ENCODE measurements at places on chromosomes 13 and 19. TPM values are rescaled to one million over a fixed set of nuclear protein-coding genes. Genes with fewer than 3 reads are reported as not detected.

DNA sequence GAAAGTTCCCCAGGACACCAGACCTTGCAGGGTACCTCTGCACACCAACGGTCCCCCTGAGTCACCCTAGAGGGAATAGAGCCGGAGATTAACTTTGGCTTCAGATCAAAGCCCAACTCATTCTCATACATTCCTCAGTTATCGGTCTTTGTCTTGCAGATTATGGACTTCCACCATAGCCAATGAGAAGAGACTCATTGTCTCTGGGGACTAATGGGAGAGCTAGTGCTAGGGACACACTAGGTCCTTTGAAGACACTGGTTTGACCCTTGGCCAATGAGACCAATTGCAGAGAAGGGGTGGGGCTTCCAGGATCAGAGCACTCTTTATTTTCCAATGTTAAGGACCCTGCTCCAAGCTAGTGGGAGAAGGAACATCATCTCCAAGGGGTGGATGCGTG is 6.1 kb downstream of the KLK7 start:
- no peaks in the 10 kb centered on the region for H3K4me1 ChIP-seq
- no peak overlapping the region for H3K27ac ChIP-seq
- H3K27me3 ChIP-seq: peaks cover 16% of the 10 kb centered on the region
- H3K36me3 ChIP-seq: no peaks in the 10 kb centered on the region

DNA sequence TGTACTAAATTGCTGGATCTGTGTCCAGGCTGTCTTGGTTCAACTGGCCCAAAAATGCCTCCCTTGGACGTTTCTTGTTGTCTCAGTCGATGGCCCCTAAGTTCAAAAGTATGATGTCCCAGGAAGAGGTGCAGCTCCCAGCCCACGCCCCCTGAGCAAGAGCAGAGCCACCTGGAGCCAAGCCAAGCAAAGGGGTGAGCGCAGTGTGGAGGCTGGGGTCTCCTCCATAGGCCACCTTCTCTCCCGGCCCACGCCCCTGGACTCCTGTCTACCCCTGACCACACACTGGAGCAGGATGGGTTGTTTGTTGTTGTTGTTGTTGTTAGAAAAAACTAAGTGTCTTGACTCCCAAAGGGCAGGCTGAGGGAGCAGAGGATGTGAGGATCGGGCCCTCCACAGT is 26.0 kb upstream of the NPAS1 start:
- DNase-seq: no peak
- no peaks in the 10 kb centered on the region for H3K27me3 ChIP-seq
- peaks cover 56% of the 10 kb centered on the region for H3K36me3 ChIP-seq
- H3K4me3 ChIP-seq: no peak overlapping the region

DNA sequence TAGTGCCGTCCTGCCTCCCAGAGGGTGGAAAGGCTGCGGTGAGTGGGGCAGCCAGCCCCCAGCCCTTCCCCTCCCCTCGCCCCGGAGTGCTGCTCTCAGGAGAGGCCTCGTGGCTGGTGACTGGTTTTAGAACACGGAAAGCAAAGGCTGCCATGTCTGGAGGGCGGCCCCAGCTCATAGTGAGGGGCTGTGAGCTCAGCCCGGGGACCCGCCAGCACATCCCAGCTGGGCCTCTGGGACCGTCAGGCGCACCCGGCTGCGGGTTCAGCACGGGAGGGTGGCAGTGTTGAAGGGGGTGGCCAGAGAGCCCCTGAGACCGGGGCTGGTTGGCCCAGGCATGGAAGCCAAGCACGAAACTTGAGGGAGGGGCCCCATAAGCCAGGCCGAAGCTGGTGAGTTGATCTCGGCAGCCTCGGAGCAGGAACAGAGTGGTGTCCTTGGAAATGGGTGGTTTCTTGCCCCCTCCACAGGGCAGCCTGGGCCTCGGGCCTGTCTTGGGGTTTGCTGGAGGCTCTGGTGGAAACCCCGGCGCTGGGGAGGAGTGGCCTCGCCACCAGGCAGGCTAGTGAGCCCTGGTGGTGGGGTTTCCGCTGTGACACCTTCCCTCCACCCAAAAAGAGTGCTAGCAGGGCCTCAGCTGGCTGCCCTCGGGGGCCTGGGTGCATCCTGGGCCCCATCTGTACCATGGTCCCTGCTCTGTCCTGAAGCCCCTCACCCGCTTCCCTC is 157.7 kb downstream of the KDM4B start:
- H3K27ac ChIP-seq: no peak overlapping the region
- H3K4me1 ChIP-seq: peaks cover 7% of the 10 kb centered on the region
- DNase-seq: no peak
- H3K27me3 ChIP-seq: no peaks in the 10 kb centered on the region
- peaks cover 17% of the 10 kb centered on the region for H3K36me3 ChIP-seq
- no peak overlapping the region for H3K4me3 ChIP-seq

The ANKRD24 gene
- 2.3 TPM for total RNA-seq

GRCh38 chr19:492091-492531 is 4.2 kb upstream of the MADCAM1 start:
- no peak overlapping the region for H3K4me3 ChIP-seq
- H3K36me3 ChIP-seq: no peaks in the 10 kb centered on the region
- H3K4me1 ChIP-seq: peaks cover 5% of the 10 kb centered on the region
- no peak for DNase-seq

DNA sequence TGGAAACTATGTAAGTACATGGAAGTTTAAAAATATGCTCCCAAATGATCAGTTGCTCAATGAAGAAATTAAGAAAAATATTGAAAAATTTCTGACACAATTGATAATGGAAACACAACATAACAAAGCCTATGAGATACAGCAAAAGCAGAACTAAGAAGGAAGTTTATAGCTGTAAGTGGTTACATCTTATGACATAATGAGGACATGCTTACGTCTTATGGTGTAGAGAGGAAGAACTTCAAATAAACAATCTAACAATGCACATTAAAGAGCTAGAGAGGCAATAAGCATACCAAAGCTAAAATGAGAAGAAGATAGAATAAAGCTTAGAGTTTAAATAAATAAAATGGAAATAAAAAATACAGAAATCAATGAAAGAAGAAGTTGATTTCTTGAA is 50.0 kb upstream of the CEACAM21 start:
- no peak overlapping the region for H3K4me3 ChIP-seq
- no peak for DNase-seq
- peaks cover 45% of the 10 kb centered on the region for H3K27me3 ChIP-seq

DNA sequence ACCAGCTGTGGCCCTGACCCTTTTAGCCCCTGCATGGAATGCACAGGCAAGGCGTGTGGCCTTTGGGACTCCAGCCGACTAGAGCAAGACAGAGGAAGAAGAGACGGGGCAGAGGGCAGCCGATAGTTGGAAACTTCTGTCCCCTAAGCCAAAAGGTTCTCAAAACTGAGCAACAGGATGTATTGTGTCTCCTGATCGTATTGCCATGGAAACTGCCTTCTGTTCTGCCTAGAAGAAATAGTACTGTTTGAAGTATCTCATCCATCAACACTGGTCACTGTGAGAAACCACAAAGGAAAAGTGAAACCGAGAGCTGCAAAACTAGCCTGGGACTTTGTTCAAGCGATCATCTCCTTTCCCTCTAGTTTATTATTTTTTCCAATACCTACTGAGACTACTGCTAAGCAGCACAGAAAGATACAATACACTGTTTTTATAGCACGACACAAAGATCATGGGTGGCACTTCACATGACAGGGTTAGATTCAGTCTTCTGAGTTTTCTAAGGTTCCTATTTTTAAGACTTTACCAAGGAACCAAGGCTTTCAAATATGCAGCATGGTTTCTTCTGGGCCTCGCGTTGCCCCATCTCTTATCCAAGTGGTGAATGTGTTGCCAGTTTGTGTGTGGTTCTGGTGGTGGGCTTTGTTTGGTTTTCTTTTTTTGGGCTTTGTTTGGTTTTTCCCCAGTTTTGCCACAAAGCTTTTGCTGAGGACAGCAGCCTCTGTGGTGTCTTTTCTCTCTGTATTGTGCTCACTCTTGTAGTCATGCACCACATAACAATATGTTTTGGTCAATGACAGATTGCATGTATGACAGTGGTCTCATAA is 49.3 kb upstream of the GPR183 start:
- DNase-seq: no peak
- H3K27me3 ChIP-seq: no peaks in the 10 kb centered on the region
- H3K27ac ChIP-seq: peak overlapping the region; percentile 80
- H3K36me3 ChIP-seq: no peaks in the 10 kb centered on the region
- H3K4me3 ChIP-seq: peak overlapping the region; percentile 25

- H3K27me3 ChIP-seq: no peaks in the 10 kb centered on the region
- H3K4me3 ChIP-seq: no peak overlapping the region
- DNase-seq: no peak
- H3K36me3 ChIP-seq: no peaks in the 10 kb centered on the region
Observed at GRCh38 chr19:40539070-40539469, 37.6 kb upstream of the SHKBP1 start.

Data from upper lobe of right lung (tissue), 1 donor.